H4 (cell line): ENCODE measurements at places on chromosomes 13 and 19.

GRCh38 chr19:37468961-37469777 lies at the start of gene ZNF570:
TSS of gene ZNF570 (plus strand) at chr19:37469356. CDS start at chr19:37470355, 999 bp downstream.
- peak; percentile 48 for DNase-seq

DNA sequence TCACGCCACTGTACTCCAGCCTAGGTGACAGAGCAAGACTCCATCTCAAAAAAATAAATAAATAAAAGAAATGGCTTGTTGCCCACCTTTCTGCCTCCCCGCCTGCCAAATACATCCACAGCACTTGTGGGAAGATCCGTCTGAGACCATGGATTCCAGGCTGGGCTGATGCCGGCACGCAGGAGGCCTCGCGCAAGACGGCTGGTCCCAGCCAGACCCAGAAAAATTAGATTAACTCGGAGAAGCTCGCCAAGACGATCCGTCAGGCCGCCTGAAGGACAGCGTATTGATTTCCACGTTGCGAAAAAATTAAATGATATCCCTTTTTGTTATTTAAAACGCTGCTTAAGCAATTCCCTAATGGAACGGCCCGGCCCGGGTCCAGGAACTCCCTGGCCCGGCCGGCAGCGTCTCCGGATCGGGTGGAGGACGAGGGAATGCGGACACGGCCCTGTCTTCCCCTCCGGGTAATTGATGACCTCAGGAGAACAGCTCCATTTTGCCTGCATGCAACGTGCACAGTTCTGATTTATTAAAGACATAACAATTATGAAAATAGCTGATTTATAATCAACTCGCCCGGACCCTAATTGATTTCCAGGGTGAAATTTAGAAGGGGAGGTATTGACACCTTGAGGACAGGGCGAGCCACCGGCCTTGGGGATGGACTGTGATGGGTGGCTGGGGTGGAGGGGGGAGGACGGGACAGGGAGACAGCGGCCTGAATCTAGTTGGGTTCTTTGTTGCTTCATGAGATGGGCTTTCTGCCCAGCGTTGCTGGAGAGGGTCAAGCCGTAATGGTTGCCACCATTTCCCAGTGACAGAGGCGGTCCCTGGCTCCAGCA lies 52.1 kb downstream of the ZNRF4 start:
- no peak for DNase-seq

GRCh38 chr19:51440846-51441409 lies 17.3 kb downstream of the SIGLEC8 start:
- peak; percentile 50 for DNase-seq

GRCh38 chr13:32642858-32643257 lies 56.6 kb downstream of the PDS5B start:
- no peak for DNase-seq

DNA sequence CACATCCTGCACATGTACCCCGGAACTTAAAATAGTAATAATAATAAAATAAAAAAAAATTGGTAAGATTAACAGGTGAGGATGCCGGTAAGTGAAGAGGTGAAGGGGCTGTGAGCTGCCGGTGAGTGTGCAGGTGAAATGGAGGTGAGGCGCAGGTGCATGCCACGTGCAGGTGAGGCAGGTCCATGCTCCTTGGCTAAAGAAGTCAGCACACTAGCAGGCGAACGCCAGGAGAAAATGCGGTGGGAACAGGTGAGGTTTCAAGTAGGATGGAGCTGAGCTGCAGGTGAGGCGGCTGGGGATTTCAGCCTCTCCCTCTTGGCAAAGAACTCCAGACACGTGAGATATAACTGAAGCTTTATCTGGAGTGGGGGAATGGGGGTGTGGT lies 7.5 kb upstream of the TNFSF14 start:
- DNase-seq = no peak

DNA sequence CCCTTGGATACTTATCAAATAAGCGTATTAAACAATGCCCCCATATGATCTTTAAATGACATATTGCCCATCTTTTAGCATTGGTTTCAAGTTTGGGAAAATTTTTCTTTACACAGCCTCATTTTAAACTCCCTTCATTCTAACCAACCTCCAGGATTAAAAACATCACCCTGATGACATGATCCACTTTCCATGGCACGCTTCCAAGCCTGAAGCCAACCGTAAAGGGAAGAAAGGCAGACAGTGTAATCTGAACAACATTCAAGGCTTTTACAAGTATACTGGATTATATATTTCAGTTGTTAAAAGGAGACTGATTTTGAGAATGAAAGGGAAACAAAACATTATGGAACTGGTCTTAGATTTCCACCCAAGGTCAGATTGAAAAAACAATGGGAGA lies 1721.9 kb downstream of the OLFM4 start:
- no peak for DNase-seq

DNA sequence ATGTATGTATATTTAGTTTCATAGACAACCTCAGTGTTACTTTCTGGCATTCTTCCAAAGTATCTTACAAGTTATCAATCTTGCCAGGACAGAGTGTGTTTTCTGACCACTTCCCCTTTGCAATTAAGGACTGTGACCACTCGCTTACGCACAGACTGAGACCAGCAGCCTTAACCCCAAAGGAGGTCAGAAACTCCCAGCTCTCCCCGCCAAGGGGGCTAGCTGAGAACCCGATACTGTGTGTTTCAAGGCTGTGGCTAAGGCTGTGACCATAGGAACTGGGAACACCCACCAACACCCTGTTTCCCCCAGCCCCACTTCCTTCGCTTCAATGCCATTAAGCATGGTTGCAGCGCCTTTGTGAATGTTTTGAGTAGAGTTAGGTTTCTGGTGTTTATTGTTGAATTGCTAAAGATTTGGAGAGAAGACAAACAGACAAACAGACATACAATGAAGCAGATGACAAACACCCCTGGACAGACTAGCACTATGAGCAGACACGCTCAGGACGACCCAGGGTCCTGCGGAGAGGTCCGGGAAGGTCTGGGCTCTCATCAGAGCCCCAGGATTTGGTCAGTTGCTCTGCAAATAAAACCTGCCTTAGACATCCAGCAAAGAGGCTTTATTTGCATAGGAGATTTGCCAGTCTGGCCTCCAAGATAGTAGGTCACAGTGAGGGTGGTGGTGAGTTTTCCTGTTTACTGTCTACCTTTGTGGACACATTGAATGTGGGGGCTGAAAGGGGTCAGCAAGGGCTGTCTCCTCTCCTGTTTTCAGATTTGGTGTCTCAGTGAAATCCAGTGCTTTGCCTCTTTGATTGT lies 25.0 kb upstream of the TNFSF11 start:
- DNase-seq = no peak

GRCh38 chr13:84500016-84500415 lies 617.7 kb upstream of the SLITRK1 start:
- no peak for DNase-seq

DNA sequence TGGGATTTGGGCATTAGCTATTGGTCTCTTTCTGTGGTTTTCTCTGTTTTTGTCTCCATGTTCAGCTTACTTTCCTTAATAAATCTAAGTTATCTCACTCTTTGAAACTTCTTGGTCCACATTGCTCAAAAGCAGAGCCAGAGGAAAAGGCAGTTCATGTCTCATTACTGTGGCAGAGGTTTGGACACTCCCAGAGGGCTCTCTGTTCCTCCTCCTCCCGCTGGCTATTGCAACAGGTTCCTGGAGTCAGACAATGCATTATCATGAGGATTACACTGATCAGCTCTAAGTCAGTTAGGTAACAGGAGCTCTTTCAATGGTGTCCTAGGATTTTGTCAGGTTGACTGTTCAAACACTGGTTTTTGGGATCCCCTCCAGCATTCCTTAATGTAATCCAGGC lies 298.8 kb downstream of the NDFIP2 start:
- DNase-seq = no peak

DNA sequence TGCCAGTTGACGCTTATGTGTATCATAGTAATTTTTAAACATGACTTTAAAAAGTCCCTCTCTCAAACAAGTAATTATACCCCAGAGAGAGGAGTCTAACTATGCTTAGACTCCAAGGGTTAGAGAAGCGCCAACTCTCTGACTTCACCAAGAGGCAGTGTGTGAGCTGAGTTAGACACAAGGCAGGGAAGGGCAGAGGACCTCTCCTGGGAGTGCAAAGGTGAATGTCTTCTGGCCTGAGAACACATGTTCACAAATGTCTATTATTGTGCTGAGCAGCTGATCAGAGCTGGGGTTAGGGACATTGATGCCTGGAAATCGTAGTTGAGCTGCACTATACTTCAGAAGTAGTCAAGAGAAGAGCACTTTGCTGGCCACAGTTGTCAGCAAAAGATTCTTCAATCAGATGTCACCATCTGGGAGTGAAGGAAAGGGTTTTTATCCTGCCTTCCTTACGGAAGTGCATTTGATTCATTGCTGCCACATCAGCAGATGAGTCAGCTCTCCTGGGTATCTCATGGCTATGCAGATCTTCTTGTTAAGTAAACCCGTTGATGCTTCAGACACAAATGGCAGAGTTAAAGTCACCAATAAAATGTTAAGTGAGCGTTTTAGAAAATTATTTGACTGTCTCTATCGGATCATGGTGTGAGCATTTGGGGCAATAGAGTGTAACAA lies 283.2 kb upstream of the ARGLU1 start:
- DNase-seq = no peak

DNA sequence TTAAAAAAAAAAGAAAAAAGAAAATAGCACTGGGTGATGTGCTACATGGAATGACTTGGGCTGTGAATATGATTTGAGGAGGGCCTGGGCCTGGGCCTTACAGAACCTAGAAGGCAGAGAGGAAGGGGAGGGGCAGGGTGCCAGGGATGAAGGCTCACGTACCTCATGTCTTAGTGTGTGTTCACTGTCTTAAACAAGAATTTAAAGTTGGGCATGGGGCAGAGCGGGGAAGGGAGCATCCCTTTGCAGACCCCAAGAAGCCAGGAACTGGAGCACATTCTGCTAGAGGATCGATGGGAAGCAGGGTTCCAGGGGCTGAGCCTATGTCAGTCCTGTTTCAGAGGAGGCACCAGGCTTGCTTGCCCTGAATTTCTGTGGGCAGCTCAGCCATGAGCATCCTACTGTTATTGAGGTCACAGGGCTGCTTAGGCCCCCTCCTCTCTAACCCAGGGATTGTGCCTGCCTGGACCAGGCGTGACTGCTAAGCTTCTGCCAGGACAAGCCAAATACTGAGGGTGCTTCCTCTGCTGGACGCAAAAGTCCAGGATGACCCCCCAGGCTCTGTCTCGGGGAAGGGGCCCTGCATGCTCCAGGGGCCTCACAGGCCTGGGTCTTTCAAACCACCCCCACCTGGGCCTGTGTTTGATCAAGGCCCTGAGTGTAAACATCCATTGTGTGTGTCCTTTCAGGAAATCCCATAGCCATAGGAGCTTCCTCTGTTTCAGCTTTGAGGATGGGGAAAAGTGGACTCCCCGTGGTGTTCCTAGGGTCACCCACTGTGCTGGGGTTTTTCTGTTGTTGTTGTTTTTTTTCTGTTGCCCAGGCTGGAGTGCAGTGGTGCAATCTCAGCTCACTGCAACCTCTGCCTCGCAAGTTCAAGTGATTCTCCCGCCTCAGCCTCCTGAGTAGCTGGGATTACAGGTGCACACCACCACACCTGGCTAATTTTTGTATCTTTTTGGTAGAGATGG lies 4.8 kb downstream of the LSR start:
- DNase-seq = no peak

- DNase-seq = peak; percentile 67
These were observed 20.0 kb downstream of the TICAM1 start for GRCh38 chr19:4811328-4812131.

DNA sequence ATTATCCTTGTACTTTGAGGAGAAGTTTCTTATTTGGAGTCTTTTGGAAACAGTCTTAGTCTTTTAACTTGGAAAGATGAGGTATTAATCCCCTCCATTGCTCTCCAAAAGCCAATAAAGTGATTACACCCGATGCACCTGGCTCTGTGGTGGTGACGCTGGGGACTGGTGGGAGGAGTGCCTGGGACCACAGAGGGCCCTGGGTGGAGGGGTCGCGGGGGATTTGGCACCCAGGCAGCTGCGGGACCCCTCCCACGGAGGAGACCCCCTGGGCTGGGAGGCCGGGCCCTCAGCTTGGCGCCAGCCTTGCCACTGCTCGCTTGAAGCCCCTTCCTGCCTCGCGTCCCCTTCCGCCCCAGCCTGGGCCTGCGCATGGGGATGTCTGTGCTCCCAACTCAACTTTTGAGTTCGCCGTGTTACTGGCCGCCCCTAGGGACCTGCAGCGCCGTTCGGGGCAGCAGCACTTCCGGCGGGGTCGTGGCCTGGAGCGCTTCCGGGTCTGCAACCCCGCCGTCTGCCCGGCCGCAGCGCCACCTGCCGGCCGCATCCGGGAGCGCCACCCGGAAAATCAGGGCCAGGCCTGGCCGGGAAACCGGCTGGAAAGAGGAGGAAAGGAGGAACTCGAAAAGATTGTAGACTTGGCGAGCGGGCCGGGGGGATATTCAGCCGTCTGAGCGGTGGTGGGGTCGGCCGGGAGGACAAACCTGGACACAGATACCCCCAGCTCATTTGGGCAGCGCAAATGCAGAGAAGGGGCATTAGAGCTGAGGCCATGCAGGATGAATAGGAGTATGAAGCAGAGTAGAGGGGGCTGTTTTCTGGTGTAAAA lies 8.4 kb downstream of the PEAK3 start:
- DNase-seq = peak; percentile 64

DNA sequence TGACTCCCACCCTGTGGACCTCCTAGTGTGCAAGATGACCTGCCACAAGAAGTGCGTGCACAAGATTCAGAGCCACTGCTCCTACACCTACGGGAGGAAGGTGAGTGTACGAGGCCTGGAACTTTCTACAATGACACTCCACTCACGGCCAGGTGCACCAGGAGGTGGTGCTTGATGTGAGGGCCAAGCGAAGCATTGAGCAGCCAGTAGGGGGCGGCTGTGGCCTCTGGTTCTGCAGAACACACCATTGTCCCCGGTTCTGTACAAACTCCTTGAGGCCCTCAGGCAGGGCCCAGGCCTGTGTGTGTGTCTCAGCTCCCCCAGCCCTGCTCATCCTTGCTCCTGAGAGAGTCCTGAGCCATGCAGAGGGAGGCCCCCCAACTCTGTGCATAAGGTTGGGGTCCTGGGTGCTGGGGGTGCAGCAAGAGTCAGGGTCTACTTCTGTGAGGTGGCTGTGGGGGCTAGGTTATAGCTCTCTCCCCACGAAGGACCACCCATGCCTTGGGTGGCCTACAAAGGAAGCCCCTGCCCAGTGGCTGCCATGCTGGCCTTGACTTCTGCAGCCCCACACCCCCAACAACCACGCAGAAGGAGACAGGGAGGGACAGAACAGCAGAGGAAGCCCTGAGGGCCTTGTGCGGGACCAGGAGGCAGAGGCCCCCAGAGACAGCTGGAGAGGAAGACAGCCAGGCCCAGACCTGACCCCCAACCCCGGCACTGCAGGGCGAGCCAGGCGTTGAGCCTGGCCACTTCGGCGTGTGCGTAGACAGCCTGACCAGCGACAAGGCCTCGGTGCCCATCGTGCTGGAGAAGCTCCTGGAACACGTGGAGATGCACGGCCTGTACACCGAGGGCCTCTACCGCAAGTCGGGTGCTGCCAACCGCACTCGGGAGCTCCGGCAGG lies 9.7 kb upstream of the USE1 start:
- DNase-seq = peak; percentile 44

- no peak for DNase-seq
These were observed 63.7 kb upstream of the TMTC4 start for GRCh38 chr13:100738176-100738855.
